Activated T-cell treated with anti-CD3 and anti-CD28 coated beads for 48 hours (primary cell): ENCODE measurements at places on chromosomes 12 and 14.

DNA sequence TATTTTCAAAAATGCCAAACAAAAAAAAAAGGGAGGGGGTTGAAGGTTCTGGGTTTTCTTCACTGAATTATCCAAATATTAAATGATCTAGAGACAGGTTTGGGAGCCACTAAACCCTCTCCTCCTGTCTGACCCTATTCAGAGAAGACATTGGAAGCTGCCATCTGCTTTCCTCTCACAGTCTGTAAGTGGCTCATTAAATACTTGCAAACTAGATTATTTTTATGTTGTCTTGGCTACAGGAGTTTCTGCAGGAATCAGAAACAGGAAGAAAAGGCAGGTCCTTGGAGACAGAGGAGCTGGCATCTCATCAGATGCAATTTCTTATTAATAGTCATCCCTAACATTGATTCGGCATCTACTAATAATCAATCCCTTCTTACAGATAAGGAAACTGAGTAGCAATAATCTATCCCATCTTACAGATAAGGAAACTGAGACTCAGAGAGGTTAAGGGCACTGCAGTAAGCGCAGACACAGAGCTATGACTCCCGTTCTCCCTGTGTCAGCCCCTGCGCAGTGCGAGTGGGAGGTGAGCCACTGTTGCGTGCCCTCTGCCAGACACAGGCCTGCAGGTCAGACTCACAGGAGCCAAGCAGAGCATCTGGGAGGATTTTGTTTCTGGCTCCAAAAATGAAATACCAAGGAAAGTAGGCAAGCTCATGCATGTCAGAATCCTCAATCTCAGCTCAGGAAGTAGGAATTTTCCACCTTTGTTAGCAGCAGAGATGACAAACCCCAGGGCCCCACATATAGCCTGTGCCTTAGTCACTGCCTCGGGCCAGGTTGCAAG, 11.0 kb downstream of the BDKRB2 start:
- no peak for DNase-seq

- DNase-seq, result no peak
Measured at GRCh38 chr12:57370696-57371095, 60.1 kb downstream of the R3HDM2 start.

- DNase-seq, result no peak
Measured at GRCh38 chr14:73861073-73861472, 9.4 kb downstream of the PTGR2 start.

- no peak for DNase-seq
Measured at GRCh38 chr14:64671591-64671990, 32.6 kb upstream of the PLEKHG3 start.

DNA sequence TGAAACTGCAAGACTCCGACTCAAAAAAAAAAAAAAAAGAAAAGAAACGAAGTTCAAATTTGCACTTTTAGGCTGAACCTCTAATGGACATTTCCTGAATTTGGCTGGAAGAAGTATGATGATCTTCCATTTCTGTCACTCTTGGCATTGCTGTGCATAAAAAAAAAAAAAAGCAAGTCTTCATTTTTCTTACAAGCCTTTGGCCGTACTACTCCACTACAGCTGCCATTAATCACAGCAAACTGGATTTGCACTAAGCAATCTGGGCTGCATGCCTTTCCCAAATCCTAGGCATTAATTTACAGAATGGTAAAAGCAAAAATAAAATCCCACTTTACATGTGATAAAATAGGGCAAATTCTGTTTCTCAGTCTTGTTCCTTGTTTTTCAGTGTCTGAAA, 7.1 kb downstream of the CSRP2 start:
- DNase-seq, result no peak
